ENCODE measurements at places on chromosomes 7 and 10.

DNA sequence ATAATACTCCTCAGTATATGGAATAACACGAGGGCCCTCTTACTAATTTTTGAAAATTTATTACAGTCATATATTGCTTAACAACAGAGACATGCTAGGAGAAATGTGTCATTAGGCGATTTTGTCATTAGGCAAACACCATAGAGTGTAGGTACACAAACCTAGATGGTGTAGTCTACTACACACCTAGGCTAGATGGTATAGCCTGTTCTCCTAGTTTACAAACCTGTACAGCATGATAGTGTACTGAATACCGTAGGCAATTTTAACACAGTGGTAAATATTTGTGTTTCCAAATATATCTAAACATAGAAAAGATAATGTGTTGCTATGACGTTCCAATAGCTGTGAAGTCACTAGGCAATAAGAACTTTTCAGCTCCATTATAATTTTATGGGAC is 12.8 kb downstream of the OR2F1 start:
- DNase-seq: no peak

DNA sequence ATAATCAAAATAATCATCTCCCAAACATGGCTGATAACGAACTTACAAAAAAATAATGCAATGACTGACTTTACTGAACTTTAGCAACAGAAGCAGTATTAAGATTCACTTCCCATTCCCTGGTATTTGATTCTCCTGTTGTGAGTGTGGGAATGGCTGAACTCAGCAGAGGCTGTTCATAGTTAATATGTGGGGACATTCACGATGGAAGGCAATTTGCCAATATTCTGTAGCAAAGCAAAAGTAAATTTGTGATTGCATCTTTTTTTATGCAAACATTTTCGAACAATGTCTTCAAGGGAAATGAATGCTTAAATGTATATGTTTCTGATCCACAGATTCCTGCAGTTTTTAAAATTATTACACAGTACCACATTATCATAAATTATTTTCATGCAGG is 431.7 kb upstream of the KLF6 start:
- no peak for DNase-seq

DNA sequence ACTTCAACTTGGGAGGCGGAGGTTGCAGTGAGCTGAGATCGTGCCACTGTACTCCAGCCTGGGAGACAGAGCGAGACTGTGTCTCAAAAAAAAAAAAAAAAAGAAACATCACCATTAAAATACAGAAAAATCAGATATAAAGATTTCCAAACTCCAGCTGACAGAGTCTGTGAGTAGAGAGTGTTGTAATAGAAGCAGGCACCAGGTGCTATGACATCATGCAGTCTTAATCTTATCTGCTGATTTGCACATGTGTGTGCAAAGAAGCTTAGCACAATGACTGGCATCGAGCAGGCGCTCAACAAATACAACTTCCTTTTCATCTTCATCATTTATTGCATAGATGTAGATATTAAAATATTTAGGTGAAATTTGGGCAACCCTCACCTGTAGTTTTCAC is 92.2 kb downstream of the PRKCQ start:
- DNase-seq: no peak

DNA sequence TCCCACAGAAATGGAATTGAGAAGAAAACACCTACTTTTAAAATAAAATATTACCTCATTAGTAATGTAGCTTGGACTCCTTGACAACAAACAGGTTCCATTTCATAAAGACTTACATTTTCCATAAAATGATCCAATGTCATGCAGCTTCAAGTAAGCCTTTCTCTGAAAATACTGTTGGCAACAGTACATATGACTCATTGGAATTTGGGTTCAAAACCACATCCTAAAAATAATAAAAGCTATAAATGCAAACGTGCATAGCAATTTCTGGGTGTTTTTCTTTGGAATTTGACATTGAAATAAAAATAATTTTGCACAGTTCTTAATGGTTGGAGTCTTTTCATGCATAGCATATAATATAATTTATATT is 47.9 kb downstream of the FHIP2A start:
- DNase-seq: no peak

DNA sequence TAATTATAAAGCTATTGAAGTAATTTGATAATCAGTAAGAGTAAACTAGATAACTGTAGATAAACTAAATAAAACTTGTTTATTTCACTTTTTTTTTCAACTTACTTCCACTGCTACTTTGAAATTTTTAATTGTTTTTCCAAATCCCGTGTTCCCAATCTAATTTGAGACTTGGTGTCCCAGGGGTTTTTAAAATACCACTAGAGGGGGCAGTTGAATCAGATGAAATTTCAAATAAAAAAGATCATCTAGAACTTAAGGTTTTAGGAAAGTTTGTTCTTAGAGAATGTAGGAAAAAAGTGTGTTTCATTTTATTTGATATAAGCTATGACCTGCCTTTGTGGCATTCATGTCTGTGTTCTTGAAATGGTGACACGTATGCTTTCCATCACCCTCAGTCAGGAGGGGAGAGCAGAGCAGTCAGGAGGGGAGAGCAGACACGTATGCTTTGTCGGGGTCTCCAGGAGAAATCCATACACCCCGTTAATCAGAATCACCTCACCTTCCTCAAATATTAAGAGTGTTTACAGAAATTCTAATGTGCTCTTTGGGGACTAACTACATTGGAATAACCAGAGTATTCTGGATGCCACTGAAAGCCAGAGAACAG is 49.9 kb downstream of the C10orf67 start:
- no peak for DNase-seq

DNA sequence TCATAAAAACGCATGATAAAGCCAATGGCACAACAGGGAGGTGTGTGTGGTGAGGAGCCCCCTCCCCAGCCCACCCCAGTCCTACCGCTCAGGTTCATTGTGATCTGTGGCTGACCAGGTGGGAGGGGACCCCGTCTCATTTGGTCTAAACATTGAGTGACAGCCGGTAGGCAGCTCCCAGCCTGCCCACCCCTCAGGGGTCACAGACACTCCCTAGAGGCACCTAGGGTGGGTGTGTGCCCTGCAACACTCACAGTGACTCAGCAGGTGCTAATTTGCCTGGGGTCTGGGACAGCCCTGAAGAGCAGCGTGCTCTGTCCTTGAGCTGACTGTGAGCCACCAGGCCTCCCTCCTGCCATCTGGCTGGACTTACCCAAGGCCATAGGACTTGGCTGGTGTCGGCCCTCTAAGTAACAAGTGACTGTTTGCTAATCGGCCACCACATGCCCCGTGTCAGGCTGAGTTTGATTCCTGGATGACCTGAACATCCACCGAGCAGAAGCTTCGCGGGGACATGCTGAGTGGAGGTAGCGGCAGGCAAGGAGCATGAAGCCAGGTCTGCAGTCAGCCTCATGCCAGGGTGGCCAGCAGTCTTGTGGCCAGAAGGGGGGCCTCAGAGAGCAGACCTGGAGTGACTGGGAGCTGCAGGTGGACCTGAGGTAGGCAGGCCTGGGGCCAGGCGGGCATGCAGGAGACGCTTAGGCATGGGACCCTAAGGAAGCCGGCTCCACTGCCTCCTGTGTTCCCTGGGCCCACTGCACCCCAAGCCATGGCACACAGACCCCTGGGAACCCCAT is 282.3 kb upstream of the SHH start:
- DNase-seq: no peak

GRCh38 chr7:22406715-22407114 is 49.8 kb upstream of the RAPGEF5 start:
- DNase-seq: no peak

- DNase-seq: no peak
Observed at GRCh38 chr7:4256286-4256685, 425.8 kb upstream of the FOXK1 start.

DNA sequence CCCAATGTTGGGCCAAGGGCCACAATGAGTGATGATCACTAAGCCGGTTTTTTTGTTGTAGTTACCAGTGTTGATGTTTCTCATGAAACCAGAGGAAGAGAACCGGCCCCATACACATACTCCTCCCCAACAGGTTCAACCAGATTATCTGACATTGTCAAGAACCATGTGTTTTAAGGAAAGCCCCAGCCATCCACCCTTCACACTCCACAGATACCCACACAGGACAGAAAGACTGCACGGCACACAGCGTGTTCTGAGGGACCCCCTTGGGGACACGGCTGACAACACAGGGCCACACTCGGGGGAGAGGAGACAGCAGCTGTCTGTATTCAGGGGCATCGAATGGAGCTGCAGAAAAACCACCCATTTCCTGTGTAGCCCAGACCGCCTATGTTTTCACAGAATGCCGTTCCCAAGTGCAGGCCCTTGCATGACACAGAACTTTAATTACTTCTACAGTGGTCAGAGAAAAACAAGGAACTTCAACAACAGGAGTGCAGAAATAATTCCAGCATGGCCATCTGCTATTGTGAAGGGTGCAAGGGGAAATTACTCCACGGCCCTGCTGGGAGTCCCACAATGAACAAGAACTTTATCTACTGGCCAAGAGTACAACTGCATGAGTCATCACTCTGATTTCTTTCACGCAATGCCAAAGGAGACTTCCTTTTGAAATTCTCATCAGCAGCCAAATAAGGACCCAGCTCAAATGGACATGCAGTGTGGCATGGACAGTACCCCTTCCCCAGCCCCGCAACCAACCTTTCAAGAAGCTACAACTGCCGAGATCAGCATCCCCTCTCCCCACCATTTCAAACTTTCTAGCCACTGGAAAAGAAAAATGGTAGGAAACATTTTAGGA is 2.3 kb downstream of the KLF6 start:
- DNase-seq: no peak

DNA sequence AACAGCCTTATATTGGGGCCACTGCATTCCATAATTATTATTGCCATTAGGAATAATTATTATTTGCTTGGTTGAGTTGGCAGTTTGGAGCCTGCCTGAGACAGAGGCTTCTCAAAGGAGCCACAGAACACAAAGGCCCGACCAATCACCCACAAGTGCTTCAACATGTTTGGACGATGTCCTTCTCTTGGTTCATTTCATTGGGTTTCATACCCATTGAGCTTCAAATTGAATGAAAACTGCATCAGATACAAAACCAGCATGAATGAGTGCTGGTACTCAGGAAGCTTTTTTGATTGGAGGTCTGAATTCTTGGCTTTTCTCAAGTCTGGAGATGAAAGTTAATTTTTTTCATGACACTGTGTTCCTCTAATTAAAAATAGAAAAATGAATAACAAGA is 168.3 kb downstream of the CREB5 start:
- DNase-seq: no peak

- DNase-seq: no peak
Observed at GRCh38 chr7:105454921-105455320, 66.2 kb upstream of the SRPK2 start.

DNA sequence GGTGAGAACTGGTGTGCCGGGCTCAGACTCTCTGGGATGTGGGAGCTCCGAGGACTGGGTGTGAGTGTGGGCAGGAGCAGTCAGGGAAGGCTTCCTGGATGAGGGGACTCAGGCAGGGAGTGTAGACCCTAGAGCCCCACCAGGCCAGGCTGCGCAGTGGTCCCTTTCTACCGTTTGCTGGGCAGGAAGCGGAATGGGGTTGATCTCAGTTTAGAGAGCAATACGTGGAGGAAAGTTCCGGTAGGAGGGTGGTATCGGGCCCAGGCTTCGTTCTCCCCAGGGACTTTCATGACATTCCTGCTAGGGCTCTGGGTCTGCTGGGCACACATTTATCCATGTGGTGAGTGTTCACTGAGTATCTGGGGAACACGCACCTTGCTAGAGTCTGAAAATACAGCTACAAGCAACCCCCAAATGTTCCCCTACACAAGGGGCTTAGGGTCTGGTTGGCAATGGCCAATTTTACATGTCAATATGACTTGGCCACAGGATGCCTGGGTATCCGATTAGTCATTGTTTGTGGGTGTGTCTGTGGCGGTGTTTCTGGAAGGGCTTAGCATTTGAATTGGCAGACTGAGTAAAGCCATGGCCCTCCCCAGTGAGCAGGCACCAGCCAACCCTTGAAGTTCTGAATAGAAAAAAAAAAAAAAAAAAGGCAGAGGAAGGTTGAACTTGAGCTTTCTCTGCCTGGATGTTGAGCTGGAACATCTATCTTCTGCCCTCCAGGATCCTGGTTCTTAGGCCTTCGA is 20.8 kb downstream of the GHRHR start:
- DNase-seq: no peak

- no peak for DNase-seq
Observed at GRCh38 chr10:99403674-99404073, 26.8 kb downstream of the GOT1 start.

DNA sequence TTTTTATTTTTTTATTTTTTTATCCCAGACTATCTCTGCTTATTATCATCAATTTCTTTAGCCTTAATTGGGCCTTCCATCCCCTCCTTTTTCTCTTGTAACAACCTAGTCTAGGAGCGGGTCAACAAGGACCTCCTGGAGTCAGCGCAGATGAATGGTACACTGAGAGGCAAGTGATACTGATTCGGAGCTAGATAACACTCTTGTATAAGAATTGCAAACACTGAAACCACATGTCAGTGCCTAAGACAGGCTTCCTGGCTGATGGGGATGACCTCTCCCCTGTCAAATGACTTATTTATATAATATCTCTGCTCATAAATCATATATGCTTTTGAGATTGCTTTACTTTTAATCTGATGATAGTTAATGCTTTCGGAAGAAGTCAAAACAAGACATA is 22.7 kb downstream of the BPGM start:
- DNase-seq: no peak
